Thymus (tissue), 14 donors: ENCODE measurements at places on chromosomes 3 and 15. TPM values are rescaled to one million over a fixed set of nuclear protein-coding genes. Genes with fewer than 3 reads are reported as not detected.

DNA sequence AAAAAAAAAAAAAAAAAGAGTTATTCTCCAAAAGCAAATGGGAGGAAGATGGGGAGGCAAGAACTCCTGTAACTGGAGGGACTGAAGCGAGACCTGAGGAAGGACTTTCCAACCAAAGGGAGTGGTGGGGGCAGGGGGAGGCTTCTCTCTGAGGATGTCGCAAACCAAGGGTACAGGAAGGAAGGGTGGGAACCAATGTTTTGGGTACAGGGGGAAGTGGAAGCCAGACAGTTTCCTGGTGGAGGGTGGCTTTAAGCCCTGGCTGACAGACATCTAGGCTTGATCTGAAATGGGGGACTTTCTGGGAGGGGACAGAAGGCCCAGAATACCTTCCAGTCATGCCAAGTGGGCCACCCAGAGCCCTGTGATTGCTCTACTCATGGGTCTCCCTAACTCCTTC lies 27.0 kb downstream of the VIPR1 start:
- H3K27me3 ChIP-seq, result no peaks in the 10 kb centered on the region
- no peak overlapping the region for H3K4me3 ChIP-seq
- no peak overlapping the region for H3K27ac ChIP-seq
- peak; percentile 18 for DNase-seq

DNA sequence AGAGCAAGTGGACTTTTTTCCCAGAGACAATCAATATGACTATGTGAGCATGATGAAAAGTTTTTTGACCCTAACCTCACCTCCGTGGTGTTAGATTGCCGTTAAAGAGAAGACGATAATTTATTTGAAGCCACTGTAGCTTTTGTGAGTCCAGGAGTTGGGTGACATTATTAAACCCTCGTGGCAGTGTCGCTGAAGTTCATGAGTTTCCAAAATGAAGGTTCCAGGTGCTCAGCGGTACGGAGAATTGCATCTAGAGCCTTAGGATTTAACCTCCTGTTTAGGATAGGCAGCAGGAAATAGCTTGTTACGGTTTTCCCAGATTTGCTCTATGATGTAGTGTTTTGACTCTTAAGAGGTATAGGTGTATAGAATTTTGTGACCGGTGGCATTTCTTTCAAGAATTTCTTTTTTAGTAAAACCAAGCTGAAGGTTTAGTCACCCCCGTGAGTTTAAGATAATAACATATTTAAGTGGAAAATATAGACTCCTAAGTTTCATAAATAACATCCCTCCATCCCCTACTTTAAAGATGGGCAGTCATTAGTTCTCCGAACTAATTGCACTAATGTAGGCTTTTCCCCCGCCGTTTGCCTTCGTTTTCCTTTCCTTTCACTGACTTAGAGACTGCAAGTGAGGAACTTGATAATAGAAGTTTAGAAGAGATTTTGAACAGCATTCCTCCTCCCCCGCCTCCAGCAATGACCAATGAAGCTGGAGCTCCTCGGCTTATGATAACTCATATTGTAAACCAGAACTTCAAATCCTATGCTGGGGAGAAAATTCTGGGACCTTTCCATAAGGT lies 2.0 kb downstream of the SMC4 start:
- H3K4me3 ChIP-seq, result peak overlapping the region; percentile 88
- H3K36me3 ChIP-seq, result no peaks in the 10 kb centered on the region
- no peaks in the 10 kb centered on the region for H3K27me3 ChIP-seq
- DNase-seq, result peak; percentile 36

DNA sequence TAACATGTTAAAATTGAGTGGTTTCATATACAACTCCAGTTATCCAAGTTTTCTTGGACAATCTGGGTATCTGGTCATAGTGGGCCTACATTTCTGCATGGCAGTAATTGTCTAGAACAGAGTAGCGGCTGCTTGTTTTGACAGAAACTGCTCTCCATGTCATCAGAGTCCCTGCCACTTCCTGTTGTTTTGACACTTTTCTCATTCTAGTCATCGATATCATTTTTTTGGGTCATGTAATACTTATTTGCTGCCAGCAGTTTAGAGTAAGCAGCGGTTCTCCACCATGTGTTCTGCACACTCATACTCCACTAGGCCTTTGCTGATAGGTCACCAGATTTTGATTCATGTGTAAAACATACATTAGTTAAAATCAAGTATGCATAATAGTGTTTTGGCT lies 81.5 kb downstream of the SLC25A26 start:
- H3K27me3 ChIP-seq, result no peaks in the 10 kb centered on the region
- no peak overlapping the region for H3K4me3 ChIP-seq
- peak; percentile 72 for DNase-seq

GRCh38 chr3:60829058-60829457 lies 422.2 kb downstream of the FHIT start:
- no peaks in the 10 kb centered on the region for H3K36me3 ChIP-seq
- no peak overlapping the region for H3K27ac ChIP-seq
- DNase-seq, result no peak
- no peaks in the 10 kb centered on the region for H3K4me1 ChIP-seq
- H3K4me3 ChIP-seq, result no peak overlapping the region

ARGFX gene
- total RNA-seq, result not detected

PLCB2 gene
- 26.5 TPM for total RNA-seq

DNA sequence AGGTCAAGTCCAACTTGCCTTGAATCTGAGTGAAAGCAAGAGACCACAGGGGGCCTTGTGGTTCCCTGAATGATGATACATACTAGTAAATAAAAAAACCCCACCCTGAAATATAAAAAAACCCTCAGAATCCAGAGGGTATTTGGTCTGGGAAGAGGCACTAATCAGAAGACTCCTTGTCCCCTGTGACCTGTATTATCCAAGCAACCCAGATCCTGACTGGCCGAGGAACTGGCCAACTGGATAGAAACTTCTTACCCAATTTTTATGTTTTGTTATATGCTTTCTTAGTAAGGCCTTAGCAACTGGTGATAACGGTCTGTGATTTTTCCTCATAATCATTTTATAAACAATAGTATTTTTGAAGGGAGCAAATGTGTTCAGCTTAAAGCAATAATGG lies 17.5 kb downstream of the ABI3BP start:
- no peaks in the 10 kb centered on the region for H3K4me1 ChIP-seq
- no peaks in the 10 kb centered on the region for H3K27me3 ChIP-seq
- H3K27ac ChIP-seq, result no peak overlapping the region
- DNase-seq, result no peak

GUCA1C gene
- not detected for total RNA-seq

TJP1 gene
- 7.3 TPM for total RNA-seq

- H3K27me3 ChIP-seq, result no peaks in the 10 kb centered on the region
- H3K36me3 ChIP-seq, result peaks cover 5% of the 10 kb centered on the region
- H3K4me3 ChIP-seq, result no peak overlapping the region
- no peak for DNase-seq
Observed at GRCh38 chr3:196414469-196414868, 17.8 kb downstream of the UBXN7 start.

DNA sequence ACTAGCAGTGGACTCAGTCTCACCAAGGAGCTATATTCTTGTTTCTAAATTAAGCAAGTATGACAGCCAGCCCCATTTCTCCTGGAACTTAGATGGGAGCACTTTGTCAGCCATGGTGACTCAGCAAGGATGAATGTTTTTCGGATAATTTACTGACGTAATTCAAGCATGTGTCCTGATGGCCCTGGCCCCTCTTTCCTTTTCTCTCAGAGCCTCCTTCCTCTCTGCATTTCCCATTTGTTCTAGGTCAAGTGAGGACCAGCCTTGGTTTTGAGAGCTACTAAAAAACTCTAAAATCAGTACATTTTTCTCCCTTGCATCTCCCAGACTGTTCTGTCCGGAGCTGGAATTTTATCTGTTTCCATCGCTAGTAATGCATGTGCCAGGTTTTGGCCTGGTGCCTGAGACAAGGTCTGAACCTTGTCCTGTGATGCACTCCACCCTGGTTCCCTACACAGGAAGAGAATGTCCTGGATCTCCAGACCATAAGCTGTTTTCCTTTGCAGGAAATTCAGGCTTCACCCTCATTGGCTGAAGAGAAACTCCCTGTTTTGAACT lies 256.6 kb upstream of the ROPN1 start:
- H3K27ac ChIP-seq, result no peak overlapping the region
- DNase-seq, result no peak
- peaks cover 4% of the 10 kb centered on the region for H3K27me3 ChIP-seq
- H3K4me1 ChIP-seq, result no peaks in the 10 kb centered on the region

CFAP100 gene
- not detected for total RNA-seq

- no peak overlapping the region for H3K27ac ChIP-seq
- no peak for DNase-seq
- H3K4me1 ChIP-seq, result no peaks in the 10 kb centered on the region
- no peak overlapping the region for H3K4me3 ChIP-seq
- no peaks in the 10 kb centered on the region for H3K36me3 ChIP-seq
- no peaks in the 10 kb centered on the region for H3K27me3 ChIP-seq
Observed at GRCh38 chr3:86333636-86334035, 657.3 kb downstream of the VGLL3 start.

DNA sequence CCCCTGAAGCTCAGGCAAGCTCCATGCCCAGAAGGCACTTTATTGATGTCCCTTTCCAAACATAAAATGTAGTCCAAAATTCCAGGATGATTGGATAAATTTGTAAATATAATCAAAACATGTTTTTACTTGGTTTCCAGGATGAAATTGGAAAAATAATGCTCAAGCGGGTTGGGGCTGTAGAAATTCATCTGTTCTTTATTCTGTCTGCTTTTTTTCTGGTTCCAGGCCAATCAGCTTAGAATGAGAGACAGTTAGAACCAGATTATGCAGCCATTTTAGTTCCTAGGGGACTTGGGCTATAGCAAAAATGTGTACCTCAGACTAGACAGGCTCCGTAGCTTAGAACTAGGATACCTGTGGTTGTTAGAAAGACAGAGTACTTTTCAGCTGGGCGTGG lies 450.8 kb downstream of the MCTP2 start:
- no peaks in the 10 kb centered on the region for H3K36me3 ChIP-seq
- no peak overlapping the region for H3K4me3 ChIP-seq
- DNase-seq, result no peak
- H3K27ac ChIP-seq, result no peak overlapping the region

ATP13A5 gene
- total RNA-seq, result 0.05 TPM

DNA sequence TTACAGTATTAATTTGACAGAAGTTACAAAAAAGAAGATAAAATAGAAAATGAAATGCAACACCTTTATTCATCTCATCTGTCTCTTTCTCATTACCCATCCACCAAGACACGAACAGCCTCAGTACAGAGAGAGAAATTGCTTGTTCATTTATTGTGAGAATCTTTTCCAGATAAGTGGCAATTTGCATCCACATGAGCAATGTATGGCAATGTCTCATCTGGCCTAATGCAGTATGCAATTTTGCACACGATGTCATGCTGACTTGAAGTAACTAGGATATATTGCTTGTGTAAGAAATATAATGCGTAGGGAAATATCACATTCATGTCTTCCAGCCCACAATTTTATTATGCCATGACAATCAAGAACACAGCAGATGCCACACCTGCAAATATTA lies 866.9 kb downstream of the ROBO1 start:
- no peak overlapping the region for H3K4me3 ChIP-seq
- no peaks in the 10 kb centered on the region for H3K4me1 ChIP-seq
- H3K27me3 ChIP-seq, result no peaks in the 10 kb centered on the region
- H3K27ac ChIP-seq, result no peak overlapping the region

PLA1A gene
- total RNA-seq, result 1.1 TPM

TTLL13 gene
- 0.14 TPM for total RNA-seq

- no peaks in the 10 kb centered on the region for H3K27me3 ChIP-seq
- no peak for DNase-seq
- no peaks in the 10 kb centered on the region for H3K4me1 ChIP-seq
Observed at GRCh38 chr15:61047783-61048182, 181.3 kb downstream of the RORA start.

BUB1B gene
- 48.3 TPM for total RNA-seq

DNA sequence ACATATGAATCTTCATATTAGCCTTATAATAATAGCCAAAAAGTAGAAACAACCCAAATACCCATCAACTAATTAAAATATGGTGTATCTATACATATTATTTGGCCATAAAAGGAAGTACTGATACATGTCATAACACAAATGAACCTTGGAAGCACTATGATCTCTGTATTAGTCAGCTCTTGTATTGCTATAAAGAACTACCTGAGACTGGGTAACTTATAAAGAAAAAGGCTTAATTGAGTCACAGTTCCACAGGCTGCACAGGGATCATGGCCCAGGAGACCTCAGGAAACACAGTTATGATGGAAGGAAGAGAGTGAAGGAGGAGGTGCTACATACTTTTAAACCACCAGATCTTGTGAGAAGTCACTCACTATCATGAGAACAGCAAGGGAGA lies 16.0 kb upstream of the CCR2 start:
- no peak overlapping the region for H3K4me3 ChIP-seq
- no peak for DNase-seq
- no peak overlapping the region for H3K27ac ChIP-seq
- no peaks in the 10 kb centered on the region for H3K4me1 ChIP-seq
- no peaks in the 10 kb centered on the region for H3K36me3 ChIP-seq

GRCh38 chr3:136818191-136818768 lies 646 bp upstream of the SLC35G2 start:
- peaks cover 5% of the 10 kb centered on the region for H3K4me1 ChIP-seq
- H3K27me3 ChIP-seq, result peaks cover 6% of the 10 kb centered on the region
- no peak overlapping the region for H3K27ac ChIP-seq

DNA sequence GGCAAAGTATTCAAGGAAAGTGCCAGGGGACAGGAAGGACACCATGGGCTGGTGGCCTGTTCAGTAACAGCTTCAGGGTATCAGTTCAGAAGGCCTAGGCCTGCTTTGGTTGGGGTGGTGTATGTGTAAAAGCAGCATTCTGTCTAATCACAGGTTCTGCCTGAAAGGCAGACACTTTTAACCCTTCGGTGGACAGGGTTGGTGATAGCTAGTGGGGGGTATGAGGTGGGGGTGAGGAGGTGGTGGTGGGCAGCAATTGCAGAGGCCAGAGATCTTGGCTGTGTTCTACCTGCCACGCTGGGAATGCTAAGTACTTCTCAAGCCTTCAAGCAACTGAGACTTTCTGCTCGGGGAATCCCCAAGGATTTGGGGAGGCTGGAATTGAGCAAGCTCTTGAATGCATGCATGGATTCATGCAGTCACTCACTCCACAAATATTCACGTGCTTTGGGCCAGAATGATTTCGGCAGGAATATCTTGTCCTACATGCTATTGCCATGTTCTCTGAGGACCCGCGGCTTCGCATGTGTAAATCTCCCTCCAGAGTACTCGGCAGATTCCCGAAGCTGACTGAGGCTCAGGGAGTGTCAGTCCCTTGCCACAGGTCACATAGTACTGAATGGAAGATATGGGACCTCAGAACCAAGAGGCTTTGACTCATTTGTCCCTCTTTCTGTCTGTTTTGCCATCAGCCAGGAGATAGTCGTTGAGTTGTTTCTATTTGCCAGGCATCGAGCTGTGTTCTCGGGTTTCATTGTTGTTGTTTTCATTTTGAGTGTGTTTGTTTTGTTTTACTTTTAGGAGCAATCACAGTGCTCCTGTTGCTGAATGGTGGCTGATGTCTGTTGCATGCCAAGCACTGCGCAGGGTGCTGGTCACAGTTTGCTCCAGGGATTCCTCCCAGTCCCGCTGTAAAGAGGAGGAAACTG lies 65.5 kb downstream of the SMAD3 start:
- H3K27ac ChIP-seq, result peak overlapping the region; percentile 21
- H3K4me3 ChIP-seq, result no peak overlapping the region
- peaks cover 53% of the 10 kb centered on the region for H3K4me1 ChIP-seq
- H3K36me3 ChIP-seq, result peaks cover 5% of the 10 kb centered on the region
